Activated effector memory CD4-positive, alpha-beta T cell treated with anti-CD3 and anti-CD28 coated beads, Interleukin-2, amount 50 U/mL, for 16 hours (primary cell): ENCODE measurements at places on chromosomes 5 and 9.

GRCh38 chr5:136141561-136141960 lies 8.9 kb downstream of the SMAD5 start:
- DNase-seq: no peak

GRCh38 chr9:33366979-33367480 lies 35.3 kb downstream of the AQP7 start:
- no peak for DNase-seq

DNA sequence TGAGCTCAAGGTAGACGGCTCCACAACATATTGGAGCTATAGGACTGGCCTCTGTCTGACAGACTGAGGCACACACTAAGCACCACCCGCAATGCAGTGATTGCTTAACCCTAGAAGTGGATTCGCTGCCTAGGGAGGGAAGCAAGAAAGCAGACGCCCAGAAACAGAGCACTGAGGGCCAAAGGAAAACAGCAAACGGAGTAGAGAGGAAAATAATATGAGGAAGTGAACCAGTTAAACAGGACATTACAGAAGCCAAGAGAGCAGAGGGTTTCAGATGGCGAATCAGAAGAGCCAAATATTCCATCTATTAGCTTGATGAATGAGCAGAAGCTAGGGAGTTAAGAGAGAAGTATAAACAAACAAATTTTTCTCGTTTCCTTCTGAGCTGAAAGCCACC lies 139.2 kb upstream of the LHFPL2 start:
- no peak for DNase-seq

DNA sequence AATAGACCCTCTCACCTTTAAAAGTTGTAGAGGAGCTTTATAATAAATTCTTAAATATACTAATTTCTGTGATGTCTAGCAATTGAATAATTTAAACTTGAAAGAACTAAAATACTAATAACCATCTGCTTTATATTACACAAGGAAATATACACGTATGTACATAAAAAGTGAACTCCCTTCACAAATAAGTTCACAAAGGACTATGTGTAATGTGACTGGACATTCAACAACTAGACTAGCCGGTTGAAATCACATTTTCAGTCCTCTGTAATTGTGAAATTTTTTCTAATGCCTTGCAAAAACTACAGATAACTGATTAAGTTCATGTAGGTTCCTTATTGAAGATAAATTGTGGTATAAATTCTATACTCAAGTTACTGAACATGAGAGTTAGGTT lies 11.6 kb downstream of the NSA2 start:
- no peak for DNase-seq

DNA sequence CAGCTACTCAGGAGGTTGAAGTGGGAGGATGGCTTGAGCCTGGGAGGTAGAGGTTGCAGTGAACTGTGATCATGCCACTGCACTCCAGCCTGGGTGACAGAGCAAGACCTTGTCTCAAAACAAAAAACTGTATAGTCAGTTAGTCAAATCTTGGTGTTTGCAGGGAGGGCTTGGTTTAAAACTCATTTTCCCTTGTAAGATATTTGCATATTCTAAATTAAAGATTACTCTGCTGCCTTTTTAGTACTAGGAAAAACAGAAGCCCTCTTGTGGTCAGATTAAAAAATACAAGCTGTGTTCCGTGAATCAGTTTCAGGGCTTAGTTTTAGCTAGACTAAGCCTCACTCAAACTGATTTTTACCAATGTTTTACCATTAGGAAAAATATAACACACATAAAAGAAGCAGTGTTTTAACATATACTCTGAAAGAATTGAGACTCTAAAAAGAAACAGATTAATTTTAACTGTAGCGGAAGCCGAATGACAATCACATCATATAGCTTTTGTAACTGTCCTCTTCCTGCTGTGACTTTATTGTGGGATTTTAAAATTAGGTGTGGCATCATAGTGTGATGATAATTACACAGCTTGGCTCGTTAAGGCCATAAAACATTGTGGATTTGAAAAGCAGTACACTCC lies 84.9 kb upstream of the BASP1 start:
- DNase-seq: no peak

DNA sequence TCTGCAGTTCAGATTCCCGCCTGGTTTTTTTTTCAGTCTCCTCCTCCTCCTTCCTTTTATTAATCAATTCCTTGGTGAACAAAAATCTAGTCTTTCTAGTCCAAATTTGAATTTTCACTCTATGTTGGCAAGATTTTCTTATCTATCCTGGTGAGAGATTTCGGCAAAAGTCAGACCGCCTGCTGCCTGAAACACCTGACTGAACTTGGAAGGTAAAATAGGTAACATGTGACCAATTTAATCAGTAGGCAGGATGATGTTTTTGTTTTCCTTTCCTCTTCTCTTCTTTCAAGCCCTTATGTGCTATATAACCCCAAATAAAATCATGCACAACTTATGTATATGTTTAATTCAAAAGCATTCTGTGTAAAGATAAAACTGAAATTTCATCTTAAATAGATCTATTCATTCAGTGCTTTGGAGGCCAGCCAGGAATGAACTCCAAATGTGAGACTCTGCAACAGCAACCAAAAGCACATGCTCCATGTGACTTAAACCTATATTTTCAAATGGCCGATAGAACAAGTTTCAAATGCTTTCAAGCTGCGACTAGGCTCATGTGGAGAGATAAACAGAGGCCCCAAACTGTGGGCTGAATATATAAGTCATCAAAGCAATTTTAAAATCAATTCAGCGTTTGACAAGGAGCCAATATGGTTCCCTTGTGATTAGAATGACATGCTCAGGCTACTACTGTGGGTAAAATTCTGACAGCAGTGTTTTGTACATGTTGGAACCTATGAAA lies 100.4 kb upstream of the SEMA6A start:
- no peak for DNase-seq

GRCh38 chr9:21153336-21154017 lies 11.8 kb upstream of the IFNW1 start:
- DNase-seq: no peak

DNA sequence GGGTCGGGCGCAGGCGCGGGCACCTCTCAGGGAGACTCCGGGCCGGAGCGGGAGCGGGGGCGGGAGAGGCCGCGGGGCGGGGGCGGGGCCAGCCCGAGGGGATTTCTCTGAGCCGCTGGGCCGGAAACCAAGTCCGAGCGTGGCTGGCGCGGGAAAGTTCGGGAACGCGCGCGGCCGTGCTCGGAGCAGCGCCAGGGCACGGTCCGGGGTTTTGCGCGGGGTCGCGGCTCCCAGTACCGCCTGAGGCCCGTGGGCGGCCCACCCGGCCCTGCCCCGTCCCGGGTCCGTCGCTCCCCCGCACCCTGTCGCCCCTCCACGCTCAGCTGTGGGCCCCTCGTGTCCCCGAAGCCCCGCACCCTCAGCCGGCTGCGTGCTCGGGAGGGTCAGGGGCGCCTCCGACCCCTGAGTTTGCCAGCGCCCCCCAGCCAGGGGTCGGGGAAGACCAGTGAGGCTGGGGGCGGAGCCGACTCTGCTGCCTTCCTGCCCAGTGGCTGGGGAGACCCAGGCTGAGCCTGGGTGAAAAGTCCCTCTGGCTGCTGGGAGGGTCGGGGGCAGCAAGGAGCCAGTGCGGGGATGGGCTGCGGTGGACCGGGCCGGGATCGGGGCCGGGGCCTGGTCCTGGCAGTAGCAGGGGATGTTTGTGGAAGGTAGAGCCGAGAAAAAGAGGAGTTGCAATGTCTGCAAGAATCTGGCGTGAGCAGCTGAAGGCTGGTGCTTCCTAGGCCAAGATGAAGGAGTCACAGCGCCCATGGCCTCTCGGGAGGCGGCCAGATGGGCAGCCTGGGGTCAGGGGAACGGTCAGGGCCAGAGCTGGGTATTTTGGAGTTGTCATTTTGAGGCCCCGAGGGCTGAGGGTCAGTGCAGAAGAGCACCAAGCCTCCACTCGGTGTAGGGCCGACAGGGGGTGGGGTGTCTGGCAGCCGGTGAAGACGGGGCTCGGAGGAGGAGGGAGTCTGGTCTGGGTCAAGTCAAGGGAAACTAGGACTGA lies 588 bp downstream of the TRAF2 start:
- peak; percentile 78 for DNase-seq

DNA sequence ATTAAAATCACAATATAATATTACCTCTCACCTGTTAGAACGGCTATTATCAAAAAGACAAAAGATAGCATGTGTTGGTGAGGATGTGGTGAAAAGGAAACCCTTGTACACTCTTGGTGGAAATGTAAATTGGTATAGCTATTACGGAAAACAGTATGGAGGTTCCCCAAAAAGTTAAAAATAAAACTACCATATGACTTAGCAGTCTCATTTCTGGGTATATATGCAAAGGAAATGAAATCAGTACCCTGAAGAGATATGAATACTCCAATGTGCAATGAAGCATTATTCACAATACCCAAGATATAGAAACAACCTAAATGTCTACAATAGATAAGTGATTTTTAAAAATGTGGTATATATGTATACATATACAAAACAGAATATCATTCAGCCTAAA lies 199.9 kb downstream of the SNX18 start:
- DNase-seq: no peak
